ENCODE measurements at places on chromosomes 5 and 9. TPM values are rescaled to one million over a fixed set of nuclear protein-coding genes. Genes with fewer than 3 reads are reported as not detected.

DNA sequence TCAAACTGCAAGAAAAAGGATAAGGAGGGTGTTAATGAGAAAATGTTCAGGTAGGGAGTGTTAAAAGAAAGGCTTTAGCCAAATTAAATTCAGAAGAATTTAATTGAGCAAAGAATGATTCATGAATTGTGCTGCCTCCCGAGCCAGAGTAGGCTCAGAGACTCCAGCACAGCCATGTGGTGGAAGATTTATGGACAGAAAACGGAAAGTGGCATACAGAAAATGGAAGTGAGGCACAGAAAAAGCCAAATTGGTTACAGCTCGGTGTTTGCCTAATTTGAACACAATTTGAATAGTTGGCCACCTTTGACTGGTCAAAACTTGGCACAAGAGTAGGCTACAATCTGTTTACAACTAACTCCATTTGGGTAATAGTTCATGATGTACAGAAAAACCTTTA is 9.6 kb upstream of the SLC30A5 start:
- no peaks in the 10 kb centered on the region for H3K36me3 ChIP-seq
- DNase-seq, result no peak
- peaks cover 7% of the 10 kb centered on the region for H3K4me1 ChIP-seq

GRCh38 chr5:118325931-118326330 is 662.4 kb downstream of the DTWD2 start:
- no peaks in the 10 kb centered on the region for H3K4me1 ChIP-seq
- H3K4me3 ChIP-seq, result no peak overlapping the region
- H3K36me3 ChIP-seq, result no peaks in the 10 kb centered on the region
- DNase-seq, result no peak

- H3K27me3 ChIP-seq, result no peaks in the 10 kb centered on the region
- no peak overlapping the region for H3K4me3 ChIP-seq
- no peaks in the 10 kb centered on the region for H3K4me1 ChIP-seq
- DNase-seq, result no peak
Observed at GRCh38 chr5:61386045-61386800, 54.2 kb downstream of the ZSWIM6 start.

DNA sequence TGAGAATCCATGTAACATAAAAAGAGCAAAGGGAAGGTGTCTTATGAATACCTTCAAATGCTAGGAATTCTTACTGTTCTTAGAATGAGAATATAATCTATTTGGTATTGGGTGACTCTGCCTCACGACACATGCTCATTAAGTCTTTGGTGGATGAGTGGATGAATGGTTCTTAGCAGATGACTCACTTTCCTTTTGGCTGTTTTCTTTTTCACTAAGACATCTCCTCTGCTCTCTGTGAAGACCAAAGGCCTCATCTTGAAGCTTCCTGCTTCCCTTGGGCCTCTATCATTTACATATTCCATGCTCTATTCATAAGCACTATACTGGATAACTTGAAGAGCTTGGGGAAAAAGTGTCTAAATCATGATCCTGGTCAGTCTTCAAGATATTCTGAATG is 468.1 kb downstream of the SPATA31D1 start:
- no peak overlapping the region for H3K4me3 ChIP-seq
- no peaks in the 10 kb centered on the region for H3K36me3 ChIP-seq
- peak; percentile 39 for DNase-seq
- no peaks in the 10 kb centered on the region for H3K4me1 ChIP-seq
- H3K27me3 ChIP-seq, result no peaks in the 10 kb centered on the region

- H3K4me1 ChIP-seq, result no peaks in the 10 kb centered on the region
- no peak for DNase-seq
- no peak overlapping the region for H3K4me3 ChIP-seq
- no peak overlapping the region for H3K27ac ChIP-seq
- no peaks in the 10 kb centered on the region for H3K27me3 ChIP-seq
Observed at GRCh38 chr5:126301056-126301455, 122.2 kb upstream of the GRAMD2B start.

DNA sequence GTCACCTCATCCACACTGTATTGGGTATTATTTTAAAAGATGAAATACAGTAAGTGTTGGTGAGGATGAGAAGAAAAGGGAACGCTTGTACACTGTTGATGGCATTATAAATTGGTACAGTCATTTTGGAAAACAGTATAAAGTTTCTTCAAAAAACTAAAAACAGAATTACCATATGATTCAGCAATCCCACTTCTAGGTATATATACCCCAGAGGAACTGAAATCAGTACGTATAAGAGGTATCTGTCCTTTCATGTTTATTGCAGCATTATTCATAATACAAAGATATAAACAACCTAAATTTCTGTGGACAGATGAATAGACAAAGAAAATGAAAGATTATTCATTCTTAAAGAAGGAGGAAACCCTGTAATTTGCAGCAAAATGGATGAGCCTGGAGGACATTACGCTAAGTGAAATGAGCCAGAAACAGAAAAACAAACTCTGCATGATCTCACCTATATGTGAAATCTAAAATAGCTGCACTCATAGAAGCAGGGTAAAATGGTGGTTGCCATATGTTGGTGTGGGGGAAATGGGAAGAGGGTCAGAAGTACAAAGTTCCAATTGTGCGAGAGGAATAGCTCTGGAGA is 191.6 kb downstream of the TRIM36 start:
- H3K27me3 ChIP-seq, result no peaks in the 10 kb centered on the region
- H3K27ac ChIP-seq, result no peak overlapping the region
- no peak overlapping the region for H3K4me3 ChIP-seq
- no peaks in the 10 kb centered on the region for H3K36me3 ChIP-seq
- H3K4me1 ChIP-seq, result no peaks in the 10 kb centered on the region

DNA sequence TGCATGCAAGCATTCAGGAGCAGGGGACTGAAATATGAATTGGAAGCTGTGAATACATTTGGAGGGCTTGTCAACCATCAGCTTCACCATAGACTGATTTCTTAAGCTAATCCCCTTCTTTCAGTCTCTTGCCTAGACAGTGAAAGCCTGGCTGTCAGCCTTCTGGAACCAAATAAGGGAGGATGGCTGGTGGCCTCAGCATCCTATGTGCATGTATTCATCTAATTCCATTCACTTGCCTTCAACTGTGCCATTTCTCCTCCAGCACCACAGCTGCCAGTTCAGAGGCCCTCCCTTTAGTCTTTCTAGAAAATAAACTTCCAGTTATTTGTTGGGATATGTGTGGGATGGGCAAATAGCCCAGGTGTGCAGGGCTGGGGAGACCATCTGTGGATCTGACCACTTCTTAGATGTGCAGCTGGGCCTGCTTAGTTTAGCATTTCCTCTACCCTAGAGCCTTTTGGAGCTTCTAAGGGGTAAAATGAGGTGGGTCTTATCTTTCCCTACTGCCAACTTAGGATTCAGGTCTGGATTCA is 62.1 kb downstream of the AOPEP start:
- DNase-seq, result no peak
- no peaks in the 10 kb centered on the region for H3K27me3 ChIP-seq
- no peak overlapping the region for H3K27ac ChIP-seq
- no peak overlapping the region for H3K4me3 ChIP-seq

DNA sequence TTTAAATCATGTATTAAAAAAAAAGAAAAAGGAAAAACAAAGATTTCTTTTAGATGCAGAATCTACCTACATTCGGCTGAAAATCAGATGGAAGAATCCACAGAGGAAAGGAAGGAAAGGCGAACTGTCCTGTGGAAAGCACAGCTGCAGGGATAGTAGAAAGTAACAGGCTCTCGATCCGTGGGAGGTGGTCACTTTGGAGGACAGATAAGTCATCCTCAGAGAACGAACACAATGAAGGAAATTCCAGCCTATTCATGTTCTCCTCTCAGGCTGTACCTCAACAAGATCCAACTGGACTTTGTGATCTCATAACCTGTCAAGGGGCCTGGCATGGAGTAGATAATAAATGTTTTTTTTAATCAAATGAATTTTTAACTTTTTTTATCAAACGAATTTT is 72.8 kb downstream of the NR6A1 start:
- H3K4me1 ChIP-seq, result peaks cover 10% of the 10 kb centered on the region
- no peaks in the 10 kb centered on the region for H3K27me3 ChIP-seq
- no peak overlapping the region for H3K27ac ChIP-seq

DNA sequence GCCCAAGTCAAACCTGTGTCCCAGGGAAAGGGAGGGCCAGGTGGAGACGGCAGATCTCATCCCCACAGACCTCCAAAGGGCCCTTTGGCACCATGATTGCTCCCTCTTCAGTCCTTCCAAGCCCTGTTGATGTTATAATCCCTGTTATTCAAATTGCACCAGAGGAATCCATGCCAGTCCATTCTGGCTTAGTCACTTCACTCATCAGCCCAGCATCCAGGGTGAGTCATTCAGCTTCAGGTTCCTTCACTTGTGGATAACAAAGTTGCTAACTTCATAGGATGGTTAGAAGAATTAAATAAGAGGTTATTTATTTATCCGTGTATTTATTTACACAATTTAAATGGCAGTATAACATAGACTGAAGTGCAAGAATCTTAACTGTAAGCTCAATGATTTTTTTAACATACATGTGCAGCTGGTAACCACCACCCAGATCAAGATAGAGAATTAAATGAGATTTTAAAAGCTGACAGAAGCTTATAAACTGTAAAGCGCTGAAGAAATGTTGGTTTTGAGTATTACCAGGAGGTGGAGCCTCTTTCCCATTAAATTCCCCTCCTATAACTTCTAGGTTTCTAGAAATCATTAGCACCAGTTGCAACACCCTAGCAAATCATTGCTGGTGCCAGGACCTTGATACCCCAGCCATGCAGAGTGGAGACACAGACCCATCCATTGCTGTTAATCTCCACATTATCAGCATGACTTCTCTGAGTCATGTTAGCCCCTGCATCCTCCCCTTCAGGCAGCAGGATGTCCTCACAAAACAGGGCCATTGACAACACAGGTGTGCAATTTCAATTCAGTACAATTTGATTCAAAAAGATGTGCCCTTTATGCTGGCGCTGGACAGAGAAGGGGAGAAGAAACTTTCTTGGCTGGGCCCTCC is 77.4 kb downstream of the SEC61B start:
- H3K4me3 ChIP-seq, result no peak overlapping the region
- no peaks in the 10 kb centered on the region for H3K4me1 ChIP-seq
- H3K27ac ChIP-seq, result no peak overlapping the region
- peak; percentile 50 for DNase-seq
- H3K36me3 ChIP-seq, result no peaks in the 10 kb centered on the region

- no peak overlapping the region for H3K27ac ChIP-seq
- peaks cover 21% of the 10 kb centered on the region for H3K36me3 ChIP-seq
- H3K27me3 ChIP-seq, result no peaks in the 10 kb centered on the region
- H3K4me3 ChIP-seq, result no peak overlapping the region
- DNase-seq, result no peak
Observed at GRCh38 chr9:106981396-106982287, 118.7 kb downstream of the ZNF462 start.

- H3K36me3 ChIP-seq, result no peaks in the 10 kb centered on the region
- H3K4me3 ChIP-seq, result no peak overlapping the region
- H3K27me3 ChIP-seq, result no peaks in the 10 kb centered on the region
- H3K27ac ChIP-seq, result no peak overlapping the region
Observed at GRCh38 chr9:4883326-4883873, 90.7 kb downstream of the RCL1 start.

Gene CYLC2
- not detected for total RNA-seq

Gene C5orf52
- total RNA-seq, result not detected

Gene TSSK1B
- 0.33 TPM for total RNA-seq

Gene FOXD4
- total RNA-seq, result 0.80 TPM

Gene CCT5
- 1,334 TPM for total RNA-seq

Gene CCNJL
- total RNA-seq, result 7.7 TPM

Gene OLFM1
- not detected for total RNA-seq
